Stomach (tissue), 19 donors: ENCODE measurements at places on chromosomes 3 and 15.

- H3K27me3 ChIP-seq, result no peaks in the 10 kb centered on the region
- H3K27ac ChIP-seq, result no peak overlapping the region
- no peaks in the 10 kb centered on the region for H3K36me3 ChIP-seq
These were observed 71.7 kb downstream of the ABHD5 start for GRCh38 chr3:43762451-43762850.

GRCh38 chr3:62785384-62785783 is 89.8 kb downstream of the CADPS start:
- no peaks in the 10 kb centered on the region for H3K36me3 ChIP-seq
- no peak for DNase-seq
- no peak overlapping the region for H3K4me3 ChIP-seq
- no peaks in the 10 kb centered on the region for H3K27me3 ChIP-seq
- no peaks in the 10 kb centered on the region for H3K4me1 ChIP-seq

- H3K36me3 ChIP-seq, result no peaks in the 10 kb centered on the region
- H3K27me3 ChIP-seq, result peaks cover 38% of the 10 kb centered on the region
- H3K4me3 ChIP-seq, result no peak overlapping the region
- H3K4me1 ChIP-seq, result peaks cover 22% of the 10 kb centered on the region
- DNase-seq, result no peak
These were observed 4.5 kb upstream of the CFAP100 start for GRCh38 chr3:126390201-126390600.

DNA sequence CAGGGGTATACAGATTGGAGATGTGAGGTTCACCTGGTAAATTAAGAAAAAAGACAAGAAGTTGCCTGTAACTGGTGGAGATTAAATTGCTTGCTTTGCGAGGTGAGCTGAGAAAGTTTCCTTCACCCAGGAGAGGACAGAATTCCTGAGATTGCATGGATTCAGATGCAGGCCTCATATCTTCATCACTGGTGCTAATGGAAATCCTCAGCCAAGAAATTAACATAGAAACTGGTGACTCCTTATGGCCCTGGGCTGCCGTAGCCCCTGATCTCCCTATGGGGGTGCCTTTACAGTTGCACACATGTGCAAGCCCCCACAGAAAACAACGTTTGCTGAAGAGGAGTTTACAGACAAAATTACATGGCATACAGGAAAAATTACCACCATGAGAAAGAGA is 68.0 kb downstream of the EEFSEC start:
- no peak overlapping the region for H3K27ac ChIP-seq
- no peak overlapping the region for H3K4me3 ChIP-seq
- no peaks in the 10 kb centered on the region for H3K4me1 ChIP-seq
- no peaks in the 10 kb centered on the region for H3K36me3 ChIP-seq

- H3K27ac ChIP-seq, result no peak overlapping the region
- H3K36me3 ChIP-seq, result no peaks in the 10 kb centered on the region
- no peaks in the 10 kb centered on the region for H3K4me1 ChIP-seq
- no peak for DNase-seq
- H3K27me3 ChIP-seq, result no peaks in the 10 kb centered on the region
These were observed 99.6 kb upstream of the NSMCE3 start for GRCh38 chr15:29369261-29369660.

DNA sequence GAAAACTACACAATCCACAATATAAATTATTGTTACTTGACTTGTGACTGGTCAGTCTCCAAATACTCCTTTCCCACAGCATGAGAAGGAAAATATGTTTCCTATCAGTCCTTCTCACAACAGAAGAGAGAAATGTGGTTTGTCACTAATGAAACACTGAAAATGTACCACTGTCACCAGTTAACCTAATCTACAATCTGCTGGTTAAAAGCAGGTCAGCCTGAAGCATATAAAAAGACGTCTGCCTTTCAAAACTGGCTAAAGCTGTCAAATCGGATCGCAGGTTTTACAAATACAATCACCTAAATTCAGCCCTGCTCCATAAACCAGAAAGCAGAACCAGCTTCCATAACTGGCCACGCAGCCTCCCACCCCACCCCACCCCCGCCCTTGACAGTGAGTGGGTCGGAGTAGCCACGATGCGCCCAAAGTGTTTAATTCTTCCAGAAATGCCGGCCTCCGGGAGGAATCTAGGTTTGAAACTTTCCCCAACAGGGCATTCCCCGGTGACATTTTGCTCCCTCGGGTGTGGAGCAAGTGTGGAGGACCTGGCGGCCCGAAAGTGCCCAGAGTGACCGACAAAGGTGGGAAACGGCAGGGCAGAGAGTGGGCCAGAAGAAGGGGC is 682 bp downstream of the ETFA start:
- H3K36me3 ChIP-seq, result no peaks in the 10 kb centered on the region
- no peaks in the 10 kb centered on the region for H3K27me3 ChIP-seq
